SW 1271 (cell line): ENCODE measurements at places on chromosomes 3 and 15.

DNA sequence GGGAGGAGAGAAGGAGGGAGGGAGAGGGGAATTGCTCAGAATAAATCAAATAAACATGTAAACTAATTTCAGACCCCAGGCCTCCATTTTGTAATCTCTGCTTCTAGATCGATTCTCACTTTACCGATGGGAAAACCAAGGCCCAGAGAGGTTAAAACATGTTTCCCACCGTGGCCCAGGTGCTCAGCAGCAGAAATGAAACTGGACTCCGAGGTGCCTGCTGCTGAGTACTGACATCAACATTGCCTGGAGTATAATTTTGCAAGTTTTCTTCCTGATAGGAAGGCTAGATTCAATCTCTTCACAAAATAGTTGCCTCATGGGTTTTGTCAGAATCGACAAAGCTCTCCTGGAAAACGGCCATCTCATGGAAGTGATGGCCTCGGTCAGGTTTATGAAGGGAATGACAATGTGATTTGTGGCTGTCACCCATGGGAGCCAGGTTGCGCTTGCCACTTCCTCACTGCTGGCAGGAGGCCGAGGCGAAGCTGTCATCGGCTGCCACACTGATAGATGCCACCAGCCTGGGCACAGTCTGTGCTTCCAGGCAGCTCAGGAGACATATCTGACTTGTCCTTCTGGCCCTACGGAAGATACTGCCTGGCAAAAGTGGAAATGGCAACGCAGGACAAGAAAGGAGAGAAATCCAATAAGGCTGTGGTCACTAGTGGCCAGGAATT is 133.1 kb upstream of the LRRN1 start:
- DNase-seq, result no peak

DNA sequence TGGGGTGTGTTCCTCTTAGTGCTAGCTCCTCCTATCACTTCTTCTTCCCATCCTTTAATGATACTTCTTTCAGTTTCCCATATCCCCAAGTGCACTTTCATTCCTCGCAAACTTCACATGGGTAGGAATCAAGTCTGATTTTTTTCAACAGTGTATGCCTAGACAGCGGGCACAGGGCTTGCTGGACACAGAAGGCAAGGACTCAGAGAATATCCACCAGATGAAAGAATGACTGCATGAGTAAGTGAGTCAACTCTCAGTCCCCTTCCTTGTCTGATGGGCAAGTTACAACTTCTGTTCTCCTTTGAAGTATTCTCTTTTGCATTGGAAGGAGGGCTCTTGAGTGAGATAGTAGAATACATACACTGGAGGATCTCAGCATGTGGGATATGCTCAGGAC is 3.1 kb upstream of the SQOR start:
- DNase-seq, result no peak

DNA sequence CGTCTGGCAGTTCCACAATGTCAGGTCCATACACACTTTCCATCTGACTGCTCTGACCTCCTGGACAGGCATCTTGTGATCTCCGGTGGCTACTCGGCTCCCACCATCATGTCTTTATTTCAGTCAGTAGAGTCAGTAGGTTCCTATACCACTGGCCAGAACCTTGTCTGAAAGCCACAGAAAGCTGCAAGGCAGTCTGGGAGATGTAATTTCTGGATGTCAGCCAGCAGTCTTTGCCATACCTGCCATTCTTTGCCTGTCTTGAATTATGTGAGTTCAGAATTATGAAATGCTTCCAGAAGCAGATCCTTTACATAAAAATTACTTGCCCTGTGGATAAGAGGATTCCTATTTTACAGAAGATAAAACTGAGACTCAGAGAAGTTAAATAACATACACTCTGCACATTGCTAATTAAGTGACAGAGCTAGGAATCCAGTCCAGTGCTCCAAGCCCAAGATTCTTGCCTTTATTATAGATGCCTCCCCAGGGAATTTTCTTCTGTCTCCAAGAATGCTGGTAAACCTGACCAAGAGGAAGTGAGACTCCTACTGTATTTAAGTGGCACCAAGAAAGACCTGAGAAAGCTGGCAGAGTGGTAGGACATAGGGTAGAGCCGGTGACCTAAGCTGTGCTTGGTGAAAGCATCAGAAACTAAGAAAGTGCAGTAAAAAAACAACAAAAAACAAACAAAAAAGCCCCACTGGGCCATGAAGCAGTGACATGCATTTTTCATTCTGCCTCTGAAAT is 75.6 kb downstream of the IQCH start:
- DNase-seq, result no peak

GRCh38 chr3:59809710-59810444 is 760.1 kb upstream of the CFAP20DC start:
- no peak for DNase-seq

DNA sequence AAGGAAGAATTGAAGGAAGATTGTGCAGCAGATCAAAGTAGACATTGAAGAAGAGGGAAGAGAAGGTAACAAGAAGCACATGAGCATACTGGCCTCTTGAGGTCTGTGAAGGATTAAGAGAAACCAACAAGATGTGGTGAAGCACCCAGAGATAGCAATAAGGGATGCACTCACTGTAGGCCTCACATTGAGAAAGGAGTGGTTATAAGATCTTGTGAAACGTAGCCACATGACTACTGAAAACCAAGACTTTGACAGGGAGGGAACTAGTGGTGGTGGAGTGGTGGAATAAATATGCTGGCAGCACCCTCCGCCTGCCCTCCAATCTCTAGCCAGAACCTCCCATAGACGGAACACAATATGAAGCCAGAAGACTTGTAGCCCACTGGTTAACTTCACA is 651.2 kb downstream of the DIPK2A start:
- no peak for DNase-seq

- DNase-seq, result no peak
Measured at GRCh38 chr3:156307704-156308103, 187.3 kb downstream of the KCNAB1 start.

DNA sequence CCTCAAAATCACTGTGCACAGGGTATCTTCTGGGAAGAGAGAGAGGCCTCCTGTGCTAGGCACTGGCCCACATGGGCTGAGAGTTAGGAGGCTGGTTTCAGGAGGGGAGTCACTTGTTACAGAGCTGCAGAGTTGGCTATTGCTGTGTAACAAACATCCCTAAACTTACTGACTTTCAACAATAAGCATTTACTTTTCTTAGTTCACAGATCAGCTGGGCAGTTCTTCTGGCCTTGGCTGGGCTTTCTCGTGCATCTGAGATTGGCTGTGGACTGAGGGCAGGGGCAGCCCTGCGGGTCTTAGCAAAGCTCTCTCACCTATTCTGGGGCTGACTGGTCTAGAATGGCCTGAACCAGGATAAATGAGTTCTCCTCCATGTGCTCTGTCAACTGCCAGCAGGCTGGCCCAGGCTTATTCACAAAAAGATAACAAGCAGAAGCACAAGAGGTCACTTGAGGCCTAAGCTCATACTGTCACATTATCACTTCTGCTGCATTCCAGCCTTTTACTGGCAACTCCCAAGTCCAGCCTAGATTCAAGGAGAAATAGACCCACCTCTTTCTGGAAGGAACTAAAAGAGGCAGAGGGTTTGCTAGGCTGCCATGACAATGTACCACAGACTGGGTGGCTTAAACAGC is 17.2 kb upstream of the RBSN start:
- DNase-seq, result no peak

GRCh38 chr15:66424963-66425612 is 38.4 kb downstream of the MAP2K1 start:
- no peak for DNase-seq

DNA sequence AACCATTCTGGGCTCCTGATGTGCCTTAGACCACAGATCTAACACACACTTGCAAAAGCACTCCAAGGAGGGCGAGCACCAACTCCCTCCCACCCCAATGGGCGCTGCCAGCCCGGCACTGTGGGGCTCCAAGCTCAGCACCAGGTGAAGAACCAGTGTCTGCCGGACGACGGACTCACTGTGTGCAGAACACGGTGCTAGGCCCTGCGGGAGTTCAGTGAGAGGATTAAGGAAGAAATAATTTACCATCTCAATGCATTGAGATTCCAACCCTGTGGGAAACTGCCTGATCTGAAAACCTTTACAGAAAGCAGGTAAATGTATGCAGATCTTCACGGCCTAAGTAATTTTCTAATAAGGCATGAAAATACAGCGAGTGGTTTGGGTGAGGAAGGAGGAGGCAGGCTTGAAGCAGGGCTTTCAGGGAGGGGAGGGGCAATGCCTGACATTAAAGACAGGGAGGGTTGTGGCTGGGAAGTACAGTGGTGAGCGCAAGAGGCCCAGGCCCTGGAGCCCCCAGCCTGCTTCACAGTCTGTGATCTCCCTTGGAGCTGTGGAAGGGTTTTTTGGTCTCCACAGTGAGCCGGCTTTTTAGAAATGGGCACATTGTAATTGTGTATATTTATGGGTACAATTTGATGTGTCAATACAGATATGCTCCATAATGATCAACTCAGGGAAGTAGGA is 35.6 kb upstream of the CHRNB4 start:
- DNase-seq, result no peak

DNA sequence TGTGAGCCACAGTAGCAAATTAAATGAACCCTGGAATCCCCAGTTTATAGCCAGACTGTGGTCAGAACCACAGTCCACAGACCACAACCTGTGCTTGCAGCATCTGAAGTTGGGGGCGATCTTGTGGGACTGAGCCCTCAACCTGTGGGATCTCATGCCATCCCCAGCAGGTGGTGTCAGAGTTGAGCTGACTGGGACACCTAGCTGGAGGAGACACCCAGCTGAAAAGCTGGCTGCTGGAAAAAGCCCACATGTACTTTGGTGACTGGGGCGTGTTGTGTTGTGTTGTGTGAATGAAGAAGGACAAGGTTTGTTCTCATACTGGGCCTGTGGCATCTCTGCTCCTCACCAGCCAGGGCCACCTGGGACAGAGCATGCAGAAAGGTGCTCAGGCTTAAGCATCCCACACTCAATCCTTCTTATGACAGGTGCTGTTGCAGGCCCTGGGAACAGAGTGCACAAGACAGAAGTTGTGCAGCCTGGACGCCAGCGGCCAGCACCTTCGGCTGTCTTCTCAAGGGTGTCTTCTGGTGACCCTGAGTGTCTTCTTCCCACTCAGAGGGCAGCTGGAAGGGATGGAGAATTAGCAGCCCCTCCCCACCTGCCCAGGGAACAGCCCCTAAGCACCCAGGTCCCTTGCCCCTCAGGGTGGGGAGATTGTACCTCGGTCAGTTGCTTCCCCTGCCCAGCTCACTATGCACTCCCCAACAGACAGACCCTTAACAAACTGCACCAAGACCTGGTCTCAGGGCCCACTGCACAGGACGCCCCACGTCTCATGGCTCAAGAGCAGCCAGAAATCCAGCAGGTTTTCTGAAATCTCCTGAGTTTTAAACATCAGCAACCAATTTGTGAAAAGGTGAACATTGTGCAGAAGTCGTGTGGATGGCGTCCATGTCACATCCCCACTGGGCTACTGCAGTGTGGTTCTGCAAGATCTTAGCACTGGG is 2.2 kb upstream of the UROC1 start:
- DNase-seq, result no peak

GRCh38 chr3:16498130-16498890 is 15.2 kb downstream of the RFTN1 start:
- DNase-seq, result no peak

DNA sequence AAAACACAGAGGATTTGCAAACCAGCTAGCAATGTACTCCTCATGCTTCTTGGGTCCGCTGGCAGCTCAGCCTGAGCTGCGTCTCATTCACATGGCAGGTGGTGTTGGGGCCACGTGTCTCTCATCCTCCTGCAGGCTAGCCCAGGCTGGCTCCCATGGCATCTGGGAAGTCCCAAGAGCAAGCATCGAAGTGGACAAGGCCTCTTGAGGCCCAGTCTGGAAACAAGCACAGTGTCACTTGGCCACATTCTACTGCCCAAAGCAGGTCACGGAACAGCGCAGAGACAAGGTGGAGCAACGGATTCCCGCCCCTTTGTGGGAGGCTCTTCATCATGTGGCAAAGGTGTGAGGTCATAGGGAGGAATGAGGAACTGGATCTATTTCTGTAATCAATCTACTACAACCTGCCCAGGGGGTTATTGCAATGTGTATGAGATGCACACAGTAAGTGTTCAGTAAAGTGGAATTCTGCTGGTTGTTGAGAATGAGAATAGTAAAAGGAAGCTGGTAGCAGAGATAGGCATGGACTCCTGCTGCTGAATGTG is 128.3 kb downstream of the TPRA1 start:
- no peak for DNase-seq

DNA sequence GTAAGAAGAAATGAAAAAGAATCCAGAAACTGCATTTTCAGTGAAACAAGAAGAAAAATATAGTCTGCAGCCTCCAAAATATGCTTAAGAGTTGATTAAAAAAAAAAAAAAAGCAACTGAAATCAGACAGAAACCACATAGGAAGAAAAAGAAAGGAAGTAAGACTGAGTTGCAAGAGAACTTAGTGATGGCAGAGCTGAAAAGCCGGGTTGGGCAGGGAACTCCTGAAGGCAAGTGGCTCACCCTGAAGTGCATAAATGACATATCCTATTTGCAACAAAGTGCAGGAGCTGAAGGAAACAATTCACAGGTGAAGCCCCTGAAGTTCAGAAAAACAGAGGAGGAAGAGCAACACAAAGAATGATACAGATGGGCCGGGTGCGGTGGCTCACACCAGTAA is 108.8 kb upstream of the SLC25A36 start:
- no peak for DNase-seq
